ENCODE measurements at places on chromosomes 12 and 14.
A peak's percentile ranks its signal among the peaks of the same experiment; 100 is the strongest.

GRCh38 chr12:12890543-12891079 lies 751 bp upstream of the GPRC5A start:
- DNase-seq, result no peak

- DNase-seq, result no peak
Measured at GRCh38 chr12:32249777-32250176, 143.1 kb downstream of the BICD1 start.

DNA sequence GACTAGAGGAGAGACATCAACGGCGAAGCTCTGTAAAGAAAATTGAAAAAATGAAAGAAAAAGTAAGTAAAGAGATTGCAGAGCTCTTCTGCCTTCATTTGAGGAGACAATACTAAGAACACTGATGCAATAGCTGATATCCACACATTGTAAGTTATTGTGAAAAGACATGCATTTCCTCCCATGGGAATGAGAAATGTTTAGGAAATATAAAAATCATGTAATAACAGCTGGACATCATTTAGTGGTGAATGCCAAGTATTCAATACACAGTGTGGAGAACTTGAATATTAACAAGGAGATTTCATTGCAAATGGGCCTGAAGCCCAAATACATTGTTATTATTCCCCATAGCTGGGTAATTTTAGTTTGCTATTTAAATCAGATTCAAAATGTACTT lies 179.2 kb downstream of the KICS2 start:
- no peak for DNase-seq

GRCh38 chr12:122049827-122050226 lies 28.1 kb downstream of the BCL7A start:
- no peak for DNase-seq

DNA sequence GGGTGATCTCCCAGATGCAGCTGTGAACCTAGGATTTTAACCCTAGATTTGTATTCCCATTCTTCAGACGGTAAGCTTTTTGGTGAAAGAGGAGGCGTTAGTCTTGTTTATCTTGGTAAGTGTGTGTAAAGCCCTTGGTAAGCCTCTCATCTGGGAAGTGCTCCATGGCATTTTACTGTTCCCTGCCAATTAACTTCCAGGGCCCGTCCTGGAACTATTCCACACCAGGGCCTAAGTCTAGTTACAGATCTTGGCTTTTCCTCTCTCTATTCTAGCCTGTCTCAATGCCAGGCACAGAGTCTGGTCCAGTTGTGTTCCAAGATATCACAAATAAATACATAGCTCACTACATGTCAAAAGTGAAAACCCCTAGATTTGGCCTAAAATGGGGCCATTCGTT lies 42.4 kb downstream of the YEATS4 start:
- DNase-seq, result peak; percentile 13

GRCh38 chr12:26838888-26839416 lies 6.0 kb upstream of the ITPR2 start:
- no peak for DNase-seq

- DNase-seq, result no peak
Measured at GRCh38 chr12:103964805-103965204, 867 bp upstream of the TDG start.

DNA sequence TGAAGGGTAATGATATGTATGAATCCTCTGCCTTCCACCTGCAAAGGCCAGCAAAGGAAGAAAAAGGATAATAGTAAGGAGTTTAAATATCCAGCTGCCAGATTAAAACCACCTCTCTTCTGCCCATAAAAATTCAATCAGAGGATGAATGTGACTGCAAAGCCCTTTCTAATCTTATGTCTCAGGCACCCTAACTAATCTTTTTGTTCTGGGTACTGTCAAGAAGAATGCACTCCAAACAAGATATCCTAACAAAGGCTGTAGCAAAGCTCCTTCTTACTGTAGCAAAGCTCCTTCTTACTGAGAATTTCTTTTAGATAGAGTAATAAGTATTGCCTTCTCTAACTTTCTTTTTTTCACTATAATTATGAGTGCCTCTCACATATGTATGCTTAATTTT lies 91.8 kb downstream of the ST8SIA1 start:
- DNase-seq, result no peak

DNA sequence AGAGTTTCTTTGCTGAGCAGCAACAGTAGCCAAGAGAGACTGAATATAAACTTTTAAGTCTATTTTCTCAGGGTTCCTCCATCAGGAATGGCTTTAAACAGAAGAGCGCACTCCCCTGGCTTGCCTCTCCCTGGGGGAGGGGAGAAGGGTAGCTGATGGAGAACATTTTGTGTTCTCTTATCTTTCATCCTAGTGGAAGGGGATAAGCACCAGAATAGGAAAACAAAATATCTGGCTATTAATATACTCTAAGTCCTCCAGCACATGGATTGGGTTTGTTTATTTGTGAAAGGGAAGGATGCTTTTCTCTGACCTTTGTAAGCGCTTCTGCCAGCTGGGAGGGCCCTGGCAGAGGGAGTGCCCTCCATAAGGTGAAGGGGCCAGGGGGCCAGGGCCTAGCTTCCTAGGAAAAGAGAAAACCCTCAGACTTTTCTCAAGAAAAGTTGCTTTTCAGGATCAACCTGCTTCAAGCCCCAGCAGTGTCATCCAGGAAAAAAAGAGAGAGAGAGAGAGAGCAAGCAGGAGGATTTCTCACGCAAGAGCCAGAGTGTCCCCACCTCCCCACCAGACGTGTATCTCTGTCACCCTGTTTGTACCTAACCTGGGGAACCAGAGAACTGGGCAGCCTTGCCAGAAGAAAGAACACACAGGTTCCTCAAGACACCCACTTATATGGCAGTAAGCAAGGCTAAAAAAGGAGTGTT lies 34.3 kb upstream of the ATP2A2 start:
- DNase-seq, result no peak

Data from LNCaP clone FGC (cell line).